ENCODE measurements at places on chromosomes 1 and 21.

GRCh38 chr21:38643404-38644023 is 145.2 kb upstream of the ERG start:
- H3K36me3 ChIP-seq, result no peaks in the 10 kb centered on the region
- no peak overlapping the region for H3K27ac ChIP-seq
- no peak overlapping the region for H3K4me3 ChIP-seq
- peaks cover 4% of the 10 kb centered on the region for H3K4me1 ChIP-seq

DNA sequence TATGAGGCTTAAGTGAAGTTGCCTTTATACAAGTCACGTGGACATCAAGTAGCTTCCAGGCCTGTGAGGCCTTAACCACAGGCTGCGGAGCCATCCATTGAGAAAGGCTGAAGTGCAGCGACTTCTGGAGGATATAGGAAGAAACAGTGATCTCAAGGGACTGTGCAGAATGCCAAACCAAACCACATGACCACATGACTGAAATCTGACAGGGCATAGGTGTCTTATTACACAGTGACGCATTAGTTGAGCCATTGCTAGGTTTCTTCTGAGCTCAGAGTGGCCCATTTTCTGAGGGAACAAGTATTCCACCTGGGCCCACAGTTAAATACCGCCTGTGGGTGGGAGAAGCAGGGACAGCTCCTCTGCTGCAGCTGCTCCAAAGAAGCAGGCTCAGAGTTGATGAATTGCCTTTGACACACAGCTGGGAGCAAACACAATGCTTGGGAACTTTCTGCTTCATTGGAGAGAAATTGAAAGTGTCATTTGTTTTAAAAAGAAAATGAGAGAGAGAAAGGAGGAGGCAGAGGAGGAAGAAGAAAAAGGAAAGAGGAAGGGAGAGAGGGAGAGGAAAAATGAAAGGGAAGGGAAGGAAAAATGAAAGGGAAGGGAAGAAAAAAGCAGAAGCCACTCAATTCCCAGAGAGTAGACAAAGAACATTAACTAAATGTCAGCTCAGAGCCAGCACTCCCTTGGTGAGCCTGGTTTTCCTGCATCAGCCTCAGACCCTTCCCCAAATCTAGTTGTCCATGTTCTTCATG is 94.4 kb downstream of the COLGALT2 start:
- peaks cover 10% of the 10 kb centered on the region for H3K27me3 ChIP-seq
- DNase-seq, result no peak
- no peak overlapping the region for H3K4me3 ChIP-seq
- peaks cover 5% of the 10 kb centered on the region for H3K4me1 ChIP-seq
- H3K27ac ChIP-seq, result no peak overlapping the region
- H3K36me3 ChIP-seq, result no peaks in the 10 kb centered on the region

DNA sequence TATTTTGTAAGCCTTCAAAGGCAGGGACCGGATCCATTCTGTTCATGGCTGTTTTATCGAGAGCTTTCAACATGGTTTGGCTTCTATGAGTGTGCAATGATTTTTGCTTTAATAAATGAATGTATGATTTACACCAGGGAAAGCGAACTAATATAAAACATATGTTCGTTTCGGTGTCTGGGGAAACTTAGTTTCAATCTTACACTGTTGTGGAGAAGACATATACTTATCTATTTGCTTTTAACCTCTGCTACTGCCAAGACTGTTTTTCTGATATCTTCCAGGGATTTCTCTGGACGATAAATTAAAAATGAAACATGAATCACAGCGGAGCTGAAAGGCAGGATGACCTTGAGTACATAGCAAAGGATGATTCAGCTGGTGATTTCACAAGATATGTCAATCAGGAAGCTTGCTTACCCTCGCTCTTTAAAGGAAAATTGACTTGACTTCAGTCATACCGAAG is 14.7 kb upstream of the CYYR1 start:
- no peaks in the 10 kb centered on the region for H3K36me3 ChIP-seq
- H3K4me1 ChIP-seq, result no peaks in the 10 kb centered on the region
- DNase-seq, result no peak
- no peak overlapping the region for H3K4me3 ChIP-seq
- H3K27ac ChIP-seq, result no peak overlapping the region

DNA sequence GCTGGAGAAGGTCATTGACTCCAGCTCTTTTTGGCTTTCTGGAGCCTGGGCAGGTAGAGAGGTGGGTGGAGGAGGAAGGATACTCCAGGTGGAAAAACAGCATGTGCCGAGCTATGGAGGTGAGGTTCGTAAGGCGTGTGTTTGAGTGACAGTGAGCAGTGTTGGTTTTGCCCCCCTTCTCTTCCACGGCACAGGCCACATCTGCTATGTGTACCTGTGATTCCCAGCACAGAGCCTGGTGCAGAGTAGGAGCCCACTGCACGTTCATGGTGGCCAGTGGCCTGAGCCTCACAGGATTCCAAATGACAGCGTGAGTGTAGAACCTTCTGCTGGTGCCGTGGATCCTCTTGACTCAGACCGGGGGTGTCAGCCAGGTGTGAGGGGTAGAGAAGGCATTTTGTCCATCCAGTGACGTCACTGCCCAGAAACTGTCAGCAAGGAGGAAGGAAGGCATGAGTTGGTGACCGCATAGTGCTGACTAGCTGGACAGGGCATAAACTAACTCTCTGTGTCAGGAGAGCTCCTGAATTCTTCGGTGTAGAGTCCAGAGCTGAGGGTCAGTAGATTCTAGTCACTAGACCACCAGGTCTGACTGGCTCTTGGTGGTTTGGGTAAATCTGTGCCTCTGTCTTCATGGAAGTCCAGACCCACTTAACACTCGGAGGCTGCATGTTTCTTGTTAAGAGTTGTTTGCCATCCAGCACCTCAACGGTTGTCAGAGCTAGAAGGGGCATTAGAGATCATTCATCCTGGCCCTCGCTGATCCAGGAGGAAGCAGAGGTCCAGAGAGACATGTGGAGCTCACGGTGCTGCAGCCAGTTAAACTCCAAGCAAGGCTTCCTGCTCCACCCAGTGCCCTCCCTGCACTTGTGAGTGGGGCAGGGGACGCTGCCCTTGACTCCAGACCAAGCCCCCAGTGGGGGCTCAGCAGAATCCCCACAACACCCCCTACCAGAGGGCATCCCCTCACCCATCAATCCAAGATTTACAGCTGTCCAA is 3.8 kb downstream of the QSOX1 start:
- no peak overlapping the region for H3K4me3 ChIP-seq
- H3K4me1 ChIP-seq, result peaks cover 26% of the 10 kb centered on the region
- no peak for DNase-seq

GRCh38 chr1:245589906-245590305 is 435.1 kb downstream of the KIF26B start:
- no peak overlapping the region for H3K4me3 ChIP-seq
- no peaks in the 10 kb centered on the region for H3K4me1 ChIP-seq
- DNase-seq, result no peak
- H3K27me3 ChIP-seq, result no peaks in the 10 kb centered on the region

GRCh38 chr21:38712071-38712470 is 93.7 kb upstream of the ETS2 start:
- peaks cover 22% of the 10 kb centered on the region for H3K27me3 ChIP-seq
- no peak overlapping the region for H3K27ac ChIP-seq
- no peaks in the 10 kb centered on the region for H3K4me1 ChIP-seq
- no peaks in the 10 kb centered on the region for H3K36me3 ChIP-seq

DNA sequence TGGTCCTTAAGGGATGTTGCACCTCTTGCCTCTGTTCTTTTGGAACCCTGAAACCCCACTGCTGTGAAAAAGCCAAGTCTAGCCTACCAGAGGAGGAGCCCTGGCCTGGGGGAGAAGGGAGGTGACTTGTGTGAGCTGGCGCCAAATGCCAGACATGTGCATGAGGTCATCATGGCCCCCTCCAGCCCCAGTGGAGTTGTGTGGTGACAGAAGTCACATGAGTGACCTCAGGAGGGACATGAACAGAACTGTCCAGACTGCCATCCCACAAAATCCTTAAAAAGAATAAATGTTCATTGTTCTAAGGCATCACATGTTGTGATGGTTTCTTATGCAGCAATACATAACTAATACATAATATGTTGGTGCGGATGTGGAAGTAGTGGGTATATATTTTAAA is 10.8 kb downstream of the HHAT start:
- H3K36me3 ChIP-seq, result no peaks in the 10 kb centered on the region
- peaks cover 18% of the 10 kb centered on the region for H3K4me1 ChIP-seq
- H3K27ac ChIP-seq, result no peak overlapping the region
- H3K4me3 ChIP-seq, result no peak overlapping the region
